ENCODE measurements at places on chromosomes 3 and 15.

DNA sequence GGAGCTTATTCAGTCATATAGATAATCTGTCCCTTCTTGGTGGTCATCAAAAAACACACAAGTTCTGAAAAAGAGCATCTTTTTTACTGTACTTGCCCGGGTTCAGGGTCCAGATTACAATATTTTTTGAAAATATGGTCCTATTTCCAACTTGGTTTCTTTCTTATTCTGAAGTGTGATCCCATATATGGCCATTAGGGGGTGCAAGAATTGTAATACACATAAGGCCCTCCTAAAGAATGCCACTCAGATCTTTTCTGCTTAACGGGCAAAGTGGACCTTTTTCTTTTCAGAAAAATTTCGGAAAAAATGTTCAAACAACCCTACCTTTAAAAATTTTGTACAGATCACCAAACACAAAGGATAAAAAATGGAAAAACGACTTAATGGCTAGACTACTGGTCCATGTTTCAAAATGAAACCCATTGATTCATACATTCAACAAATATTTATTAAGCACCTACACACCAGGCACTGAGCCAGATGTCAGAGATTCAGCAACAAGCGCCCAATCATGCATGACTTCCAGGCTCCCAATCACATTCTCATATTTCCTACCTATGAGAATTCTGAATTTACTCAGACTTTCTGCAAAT, 102.0 kb upstream of the MYRIP start:
- no peak for DNase-seq

- no peak for DNase-seq
These were observed 50.3 kb upstream of the DPPA4 start for GRCh38 chr3:109387621-109388020.

GRCh38 chr3:72255791-72256559, 471.0 kb upstream of the PROK2 start:
- DNase-seq = no peak

DNA sequence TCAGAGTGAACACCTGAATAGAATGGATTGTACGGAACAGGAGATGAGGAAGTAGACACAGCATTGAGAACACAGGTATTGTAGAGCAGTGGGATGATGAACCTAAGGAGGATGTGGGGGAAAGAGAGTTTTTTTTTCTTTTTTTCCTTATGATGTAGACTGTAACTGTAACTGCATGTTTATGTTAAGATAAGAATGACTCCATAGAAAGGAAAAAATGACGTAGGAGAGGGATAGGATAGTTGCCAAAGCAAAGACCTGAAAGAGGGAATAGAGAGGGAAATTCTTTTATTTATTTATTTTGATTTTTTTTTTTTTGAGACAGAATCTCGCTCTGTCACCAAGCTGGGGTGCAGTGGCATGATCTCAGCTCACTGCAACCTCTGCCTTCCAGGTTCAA, 33.2 kb downstream of the APH1B start:
- DNase-seq = no peak

GRCh38 chr15:68511073-68511991, 67.5 kb upstream of the CORO2B start:
- DNase-seq = no peak

GRCh38 chr3:67048067-67048714, 50.1 kb downstream of the KBTBD8 start:
- DNase-seq = no peak

GRCh38 chr15:33963831-33964664, 4.2 kb upstream of the CHRM5 start:
- DNase-seq = no peak

DNA sequence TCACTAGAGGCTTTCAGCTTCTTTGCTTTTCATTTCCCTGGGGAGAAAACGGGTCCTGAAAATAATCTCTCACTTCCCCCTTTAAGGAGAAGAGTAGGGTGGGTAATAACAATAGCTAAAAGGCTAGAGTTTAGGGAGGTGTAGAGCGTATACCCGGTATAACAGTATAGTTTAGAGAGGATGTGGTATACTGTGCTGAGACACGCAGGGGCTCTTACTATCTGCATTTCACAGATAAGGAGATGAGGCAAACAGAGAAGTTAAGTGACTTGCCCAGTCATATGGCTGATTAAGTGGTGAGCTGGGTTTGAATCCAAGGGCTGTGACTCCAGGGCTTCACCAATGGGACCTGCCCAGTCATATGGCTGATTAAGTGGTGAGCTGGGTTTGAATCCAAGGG, 15.0 kb upstream of the KCNMB3 start:
- DNase-seq = no peak

GRCh38 chr3:17030956-17031652, 146.3 kb downstream of the PLCL2 start:
- no peak for DNase-seq

DNA sequence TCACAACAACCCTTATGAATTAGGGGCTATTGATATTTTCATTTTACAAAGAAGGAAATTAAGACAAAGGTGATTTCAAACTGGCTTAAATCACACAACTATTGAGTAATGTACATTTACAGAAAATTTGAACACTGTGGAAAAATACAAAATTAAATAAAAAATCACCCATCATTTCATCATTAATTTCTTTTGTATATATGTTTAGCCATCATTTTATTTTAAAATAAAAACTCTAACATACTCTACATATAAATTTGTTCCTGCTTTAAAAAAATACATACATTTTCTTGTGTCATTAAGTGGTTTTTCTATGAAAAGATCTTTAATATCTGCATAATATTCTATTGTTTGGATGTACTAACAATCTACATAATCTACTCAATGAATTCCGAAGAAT, 20.2 kb downstream of the CLDN11 start:
- no peak for DNase-seq

DNA sequence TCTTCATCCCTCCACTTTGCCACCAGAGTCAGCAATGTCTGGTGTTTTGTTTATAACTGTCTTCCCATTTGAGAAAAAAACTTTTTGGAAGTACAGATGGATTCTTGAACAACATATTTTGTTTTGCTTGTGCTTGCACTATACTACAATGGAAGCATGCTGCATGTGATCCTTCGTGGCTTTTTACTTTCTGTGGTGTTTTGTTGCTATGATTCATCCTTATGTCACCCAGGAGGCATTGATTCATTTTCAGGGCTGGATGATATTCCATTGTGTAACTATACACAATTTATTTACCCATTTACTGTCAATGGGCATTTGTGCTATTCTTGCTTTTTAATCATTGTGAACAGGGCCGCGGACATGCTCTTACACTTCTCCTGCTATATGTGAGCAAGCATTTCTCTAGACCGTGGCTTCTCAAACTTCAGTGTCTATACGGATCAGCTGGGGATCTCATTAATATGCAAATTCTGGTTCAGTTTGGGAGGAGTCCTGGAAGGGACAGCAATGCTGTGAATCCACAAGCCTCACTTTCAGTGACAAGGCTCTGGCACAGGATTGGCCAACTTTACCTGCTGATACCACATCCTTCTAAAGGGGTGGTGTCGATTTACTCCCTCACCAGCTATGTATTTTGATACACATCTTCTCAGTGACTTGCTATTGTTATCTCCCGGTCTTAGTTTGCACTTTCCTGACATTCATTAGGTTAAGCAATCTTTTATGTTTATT, 65.9 kb downstream of the POLR2M start:
- no peak for DNase-seq

DNA sequence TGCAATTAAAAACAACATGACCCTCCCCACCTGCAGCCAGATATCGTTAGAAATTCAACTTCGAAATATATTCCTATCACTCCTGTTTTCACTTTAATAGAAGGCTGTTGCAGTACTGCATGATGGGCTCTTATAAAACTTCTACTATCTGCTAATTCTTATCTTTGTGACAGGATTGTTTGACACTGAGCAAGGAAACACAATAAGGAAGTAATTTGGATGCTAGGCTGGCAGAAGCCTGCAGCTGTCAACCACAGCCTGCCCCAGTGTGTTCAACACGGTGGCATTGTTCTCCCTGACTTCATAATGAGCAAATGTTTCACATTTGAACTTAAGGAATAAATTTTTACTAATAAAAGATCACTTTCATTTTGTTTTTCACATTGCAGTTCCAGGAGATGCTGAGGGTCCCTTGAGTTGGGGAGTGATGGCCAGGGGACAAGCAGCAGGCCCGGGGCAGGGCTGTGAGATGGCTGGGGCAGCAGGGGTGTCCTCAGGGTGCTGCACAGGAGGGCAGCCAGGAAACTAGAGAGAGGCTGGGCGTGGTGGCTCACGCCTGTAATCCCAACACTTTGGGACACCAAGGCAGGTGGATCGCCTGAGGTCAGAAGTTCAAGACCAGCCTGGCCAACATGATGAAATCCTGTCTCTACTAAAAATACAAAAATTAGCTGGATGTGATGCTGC, 64.8 kb upstream of the SEC61A1 start:
- DNase-seq = no peak

- DNase-seq = no peak
These were observed 193.3 kb upstream of the TTC14 start for GRCh38 chr3:180408654-180409053.

DNA sequence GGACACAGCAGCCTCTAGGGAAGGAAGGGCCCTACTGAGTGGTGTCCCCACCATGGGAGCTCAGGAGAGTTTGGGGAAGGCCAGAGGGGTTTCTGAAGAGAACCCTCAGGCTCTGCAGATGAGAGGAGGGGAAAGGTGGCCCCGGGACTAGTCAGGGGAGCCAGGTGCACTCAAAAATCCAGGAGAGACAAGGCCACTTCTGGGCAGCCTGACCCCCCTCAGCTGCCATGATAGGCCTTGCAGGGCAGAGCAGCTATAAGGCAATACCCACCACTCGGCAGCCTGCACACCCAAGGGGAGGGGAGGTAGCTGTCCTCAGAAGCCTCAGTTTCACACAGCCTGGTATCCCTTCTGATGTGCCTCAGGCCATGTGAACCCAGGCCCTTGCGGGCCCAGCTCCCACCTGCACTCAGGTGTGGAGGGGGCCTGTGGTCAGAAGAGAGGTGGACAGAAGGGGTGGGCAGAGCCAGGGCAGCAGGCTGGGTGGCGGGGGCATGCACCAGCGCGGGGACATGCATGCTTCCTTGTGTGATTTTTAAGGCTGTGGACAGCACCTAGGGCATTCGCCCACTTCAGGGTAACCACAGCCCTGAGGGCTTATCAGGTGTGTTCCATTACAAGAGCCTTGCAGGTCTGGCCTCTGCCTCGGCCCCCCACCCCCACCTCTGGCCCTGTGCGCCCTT, 34.6 kb downstream of the SRPRB start:
- DNase-seq = no peak

- DNase-seq = no peak
These were observed 13.8 kb downstream of the CRYGS start for GRCh38 chr3:186530415-186530814.

DNA sequence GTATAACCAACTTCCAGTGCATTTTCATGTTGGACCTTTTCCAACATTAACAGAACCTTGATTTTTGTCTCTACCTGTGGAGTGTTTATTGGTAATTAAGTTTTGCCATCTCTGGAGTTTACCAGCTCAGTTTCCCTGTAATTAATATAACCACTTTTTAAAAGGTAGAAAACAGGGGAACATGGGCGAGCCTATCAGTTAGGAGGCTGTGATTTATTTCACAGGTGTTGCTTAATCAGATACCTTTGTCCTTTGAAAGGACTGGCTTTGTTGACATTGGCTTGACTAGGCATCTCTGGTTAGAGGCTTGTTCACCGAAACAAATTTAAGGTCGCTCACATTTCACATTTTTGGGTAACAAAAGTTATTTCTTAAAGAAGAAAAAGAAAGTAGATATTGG, 622 bp downstream of the NAALADL2 start:
- DNase-seq = no peak

DNA sequence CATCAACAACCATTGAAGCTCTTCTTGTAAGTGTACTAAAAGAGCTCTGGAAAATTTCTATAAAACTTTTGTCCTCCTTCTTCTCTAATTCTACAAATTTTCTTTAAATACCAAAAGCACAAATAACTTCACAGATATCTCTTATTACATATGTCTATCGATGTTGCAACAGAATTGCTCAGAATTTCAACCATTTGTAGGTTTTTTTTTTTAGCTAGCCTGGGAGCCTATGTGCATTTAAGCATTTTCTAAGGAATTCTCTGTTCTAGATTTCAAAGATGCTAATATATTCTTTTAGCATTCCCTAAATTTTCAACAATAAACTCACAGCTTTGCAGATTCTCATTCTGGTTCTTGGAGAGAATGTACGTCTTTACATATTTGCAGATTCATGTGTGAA, 774.3 kb upstream of the NR2F2 start:
- no peak for DNase-seq

DNA sequence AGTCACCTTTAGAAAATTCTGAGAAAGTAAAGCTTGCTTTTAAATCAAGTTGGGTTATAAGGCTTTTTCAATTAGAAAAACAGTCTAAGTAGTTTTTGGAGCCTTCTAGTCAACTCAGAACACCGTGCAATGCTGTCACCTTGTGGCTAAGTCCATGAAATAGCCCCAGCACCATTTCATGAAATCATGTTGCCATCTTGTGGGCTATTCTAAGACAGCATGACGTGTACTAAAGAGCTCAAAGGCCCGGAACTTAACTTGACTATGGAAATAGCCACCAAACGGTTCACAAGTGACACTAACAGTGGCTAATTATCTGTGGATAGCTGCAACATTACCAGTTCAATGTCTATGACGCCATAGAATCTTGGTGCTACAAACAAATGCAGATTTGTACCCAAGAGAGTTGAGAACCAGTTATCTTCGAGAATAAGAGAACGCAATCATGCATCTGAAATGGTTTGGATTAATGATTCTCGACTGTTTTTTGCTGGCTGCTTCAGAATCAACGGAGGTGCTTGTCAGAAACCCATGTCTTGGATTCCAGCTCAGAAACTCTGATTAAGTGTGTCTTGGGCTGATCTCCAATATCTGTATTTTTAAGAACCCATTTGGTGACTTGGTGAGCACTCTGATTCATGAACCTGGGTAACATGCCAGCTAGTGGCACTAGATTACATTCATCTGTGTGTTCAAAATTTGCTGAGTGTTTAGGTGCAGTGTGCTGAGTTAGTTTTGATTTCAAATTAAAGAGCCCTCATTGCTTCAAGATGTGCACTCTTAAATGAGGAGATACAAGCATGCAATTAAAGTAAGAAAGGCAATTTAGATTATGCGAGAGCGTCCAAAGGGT, 111.2 kb upstream of the MCTP2 start:
- DNase-seq = peak; percentile 57

- no peak for DNase-seq
These were observed 38.3 kb downstream of the CHD2 start for GRCh38 chr15:92938387-92938786.

GRCh38 chr15:77717333-77717990, 84.8 kb upstream of the LINGO1 start:
- no peak for DNase-seq

DNA sequence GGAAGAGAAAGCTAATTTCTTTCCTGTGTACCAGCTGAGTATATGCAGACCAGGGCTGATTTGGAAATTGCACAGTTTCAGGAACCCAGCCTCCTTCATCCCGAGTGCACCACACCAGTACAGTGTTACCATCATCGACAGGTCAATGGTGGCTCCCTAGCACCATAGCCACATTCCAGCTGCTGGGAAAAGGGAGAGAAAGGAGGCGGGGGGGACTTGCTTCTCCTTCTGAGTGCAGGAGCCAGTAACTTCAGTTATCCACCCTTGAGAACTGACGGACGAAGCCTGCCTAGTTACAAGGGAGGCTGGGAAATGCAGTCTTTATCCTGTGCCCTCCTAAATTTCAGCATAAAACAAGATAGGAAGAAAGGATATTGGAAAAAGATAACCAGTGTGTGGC, 129.7 kb upstream of the PRICKLE2 start:
- no peak for DNase-seq

- no peak for DNase-seq
These were observed 162.2 kb upstream of the SETMAR start for GRCh38 chr3:4140921-4141320.
